ENCODE measurements at places on chromosomes 5 and 9.

- DNase-seq, result no peak
Measured at GRCh38 chr9:87567983-87568382, 70.3 kb downstream of the DAPK1 start.

DNA sequence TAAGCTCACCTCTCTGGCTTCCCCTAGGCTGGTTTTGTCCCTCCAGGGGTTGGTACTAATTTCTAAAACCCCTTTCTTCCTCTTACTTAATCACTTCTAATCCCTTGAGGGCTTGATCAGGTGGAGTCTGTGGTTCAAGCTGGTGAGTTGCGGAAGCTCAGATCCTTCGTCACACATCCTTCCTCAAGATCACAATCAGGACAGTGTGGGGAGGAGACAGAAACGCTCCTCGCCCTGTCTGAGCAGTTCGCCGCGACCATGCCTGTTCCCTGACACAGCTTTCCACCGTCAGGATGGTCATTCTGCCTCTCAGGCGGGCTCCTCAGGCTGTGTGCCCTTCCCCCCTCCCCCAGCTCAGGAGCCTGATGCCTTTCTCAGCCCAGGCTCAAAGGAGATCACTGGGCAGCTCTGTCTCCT lies 24.3 kb downstream of the CPLX2 start:
- no peak for DNase-seq

DNA sequence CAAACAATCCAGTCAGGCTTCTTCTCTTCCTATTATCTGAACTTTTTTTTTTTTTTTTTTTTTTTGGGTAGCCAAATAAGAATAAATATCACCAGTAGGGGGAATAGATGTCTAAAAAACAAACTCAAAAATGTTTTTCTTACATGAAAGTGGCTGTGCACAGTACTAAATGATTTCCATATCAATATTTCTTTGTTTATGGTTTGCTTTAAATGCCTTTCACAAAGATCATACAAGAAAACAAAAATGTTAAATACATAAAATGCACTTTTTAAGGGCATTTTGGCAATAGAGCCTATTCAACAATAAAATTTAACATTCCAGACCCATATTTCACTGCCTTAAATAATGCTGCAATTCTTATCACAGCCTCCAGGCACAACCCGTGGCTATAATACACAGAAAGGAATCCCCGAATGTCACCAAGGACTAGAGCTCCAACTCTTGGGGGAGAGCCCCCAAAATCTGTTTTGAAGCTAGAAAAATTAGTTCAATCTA lies 91.1 kb upstream of the TBCA start:
- DNase-seq, result no peak

DNA sequence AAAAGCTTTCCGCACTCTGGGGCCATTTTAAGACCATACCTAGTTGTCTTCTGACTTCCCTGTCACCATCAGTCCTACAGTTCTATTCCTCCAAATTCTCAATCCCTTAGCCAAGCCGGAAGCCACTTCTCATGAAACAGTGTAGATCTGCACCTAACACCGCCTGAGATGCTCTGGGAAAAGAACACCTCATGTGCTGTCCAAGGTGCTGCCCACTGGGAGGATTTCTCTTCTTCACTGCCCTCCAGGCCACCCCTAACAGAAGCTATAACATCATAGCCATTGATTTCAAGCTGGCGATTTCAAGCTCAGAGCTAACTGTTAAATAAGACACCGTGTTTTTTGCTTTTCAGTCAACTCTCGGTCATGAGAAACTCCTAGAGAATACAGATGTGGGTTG lies 559.3 kb downstream of the CCDC171 start:
- DNase-seq, result no peak

DNA sequence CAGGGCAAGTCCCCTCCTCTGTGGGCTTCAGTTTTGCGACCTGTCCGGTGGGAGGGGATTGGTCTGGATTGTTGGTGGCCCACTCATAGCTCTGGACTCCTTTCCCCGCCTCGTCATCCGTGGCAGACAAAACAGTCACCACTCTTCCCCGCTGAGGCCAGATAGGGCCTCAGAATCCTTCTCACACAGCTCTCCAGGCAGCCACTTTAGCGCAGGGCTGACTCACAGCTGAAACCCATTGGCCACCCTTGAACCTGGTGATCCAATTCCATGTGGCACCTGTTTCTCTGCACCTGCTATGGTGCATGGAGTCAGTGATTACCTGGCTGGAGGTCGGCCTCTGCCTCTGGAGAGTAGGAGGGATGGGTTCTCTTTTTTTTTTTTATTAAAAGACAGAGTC lies 15.8 kb upstream of the CACFD1 start:
- no peak for DNase-seq

DNA sequence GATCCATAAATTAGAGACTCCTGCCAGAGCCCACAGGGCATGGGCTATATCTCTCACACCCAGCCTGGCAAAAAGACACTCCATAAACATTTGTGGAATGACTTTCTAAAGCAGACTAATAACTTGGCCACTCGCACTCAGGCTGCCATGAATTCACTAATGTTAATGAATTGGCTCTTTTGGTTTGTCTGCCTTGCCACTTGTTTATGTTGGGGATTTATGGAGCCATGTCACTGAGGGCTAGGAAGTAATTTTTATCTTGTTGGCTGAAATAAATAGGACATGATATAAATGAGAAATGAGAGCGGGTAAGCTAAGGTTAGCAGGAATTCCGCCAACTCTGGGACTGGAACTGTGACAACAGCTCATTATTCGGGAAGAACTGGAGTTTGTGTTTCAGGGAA lies 55.2 kb downstream of the DROSHA start:
- DNase-seq, result no peak

DNA sequence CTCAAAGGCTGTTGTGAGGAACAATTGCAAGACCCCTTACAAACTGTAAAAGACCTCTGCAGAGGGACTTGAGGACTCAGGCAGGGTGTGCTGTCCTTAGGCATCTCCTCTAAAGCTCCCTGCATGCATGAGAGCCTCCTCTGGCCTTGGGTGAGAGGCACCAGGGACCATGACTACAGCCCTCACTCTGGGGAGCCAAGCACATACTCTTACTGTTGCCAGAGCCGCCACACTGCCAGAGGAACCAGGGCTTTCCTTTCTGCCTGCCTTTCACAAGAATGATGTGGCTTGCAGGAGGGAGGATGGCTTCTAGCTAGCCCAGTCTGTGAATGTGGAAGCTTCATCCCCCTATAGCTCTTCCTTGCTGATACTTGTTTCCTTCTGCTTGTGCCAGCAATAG lies 5.9 kb downstream of the IGFBPL1 start:
- DNase-seq, result no peak

- no peak for DNase-seq
Measured at GRCh38 chr5:108233617-108234155, 148.2 kb downstream of the FBXL17 start.

DNA sequence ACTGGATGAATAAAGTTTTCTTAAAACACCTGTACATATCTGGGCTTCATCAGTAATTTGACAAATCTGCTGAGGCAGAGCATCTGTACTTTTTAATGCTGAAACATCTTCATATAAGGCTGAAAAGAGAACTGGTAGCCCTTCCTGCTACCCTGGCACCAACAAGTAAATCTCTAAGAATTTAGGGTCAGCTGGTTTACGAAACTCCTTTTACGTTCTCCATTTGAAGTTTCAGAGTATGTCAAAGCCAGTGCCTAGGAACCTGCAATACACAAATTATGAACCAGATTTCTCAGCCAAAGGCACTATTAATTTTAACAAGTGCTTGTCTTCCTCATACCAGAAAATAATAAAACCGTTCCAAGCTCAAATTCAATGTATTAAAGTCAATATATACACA lies 3.8 kb downstream of the ZFAND5 start:
- no peak for DNase-seq

DNA sequence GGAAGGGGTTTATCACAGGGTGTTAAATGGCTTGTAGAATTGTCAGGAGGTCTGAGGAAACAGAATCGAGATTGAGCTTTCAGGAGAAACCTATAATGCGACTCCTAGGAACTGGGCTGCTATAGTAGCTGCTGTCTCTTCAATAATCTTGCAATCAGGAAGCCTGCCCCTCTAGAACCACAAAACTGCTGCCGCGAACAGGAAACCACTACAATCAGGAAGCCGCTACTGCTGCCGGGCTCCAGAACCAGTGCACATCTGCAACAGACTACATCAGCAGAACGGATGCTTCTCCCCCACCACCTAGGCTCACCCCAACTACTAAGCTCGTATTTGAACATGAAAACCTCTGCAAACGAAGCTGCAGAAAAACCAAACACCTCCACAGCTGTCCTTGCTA lies 31.6 kb downstream of the TNFSF8 start:
- DNase-seq, result no peak

- DNase-seq, result no peak
Measured at GRCh38 chr5:73218552-73219171, 45.7 kb downstream of the TMEM174 start.

DNA sequence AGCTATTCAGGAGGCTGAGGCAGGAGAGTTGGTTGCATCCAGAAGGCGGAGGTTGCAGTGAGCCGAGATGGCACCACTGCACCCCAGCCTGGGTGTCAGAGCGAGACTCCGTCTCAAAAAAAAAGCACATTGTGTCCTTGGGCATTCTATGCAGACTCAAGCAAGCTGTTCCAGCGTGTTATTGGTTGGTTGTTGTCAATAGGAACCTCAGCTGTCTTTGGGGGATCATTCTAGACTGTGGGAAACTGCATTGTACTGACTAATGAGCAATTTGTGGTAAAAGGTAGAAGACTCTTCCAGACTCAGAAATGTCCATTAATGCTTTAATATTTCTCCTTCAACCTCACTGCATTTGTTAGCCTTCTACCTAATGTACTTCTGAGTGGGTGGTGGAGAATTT lies 379.5 kb upstream of the GRAMD2B start:
- no peak for DNase-seq

DNA sequence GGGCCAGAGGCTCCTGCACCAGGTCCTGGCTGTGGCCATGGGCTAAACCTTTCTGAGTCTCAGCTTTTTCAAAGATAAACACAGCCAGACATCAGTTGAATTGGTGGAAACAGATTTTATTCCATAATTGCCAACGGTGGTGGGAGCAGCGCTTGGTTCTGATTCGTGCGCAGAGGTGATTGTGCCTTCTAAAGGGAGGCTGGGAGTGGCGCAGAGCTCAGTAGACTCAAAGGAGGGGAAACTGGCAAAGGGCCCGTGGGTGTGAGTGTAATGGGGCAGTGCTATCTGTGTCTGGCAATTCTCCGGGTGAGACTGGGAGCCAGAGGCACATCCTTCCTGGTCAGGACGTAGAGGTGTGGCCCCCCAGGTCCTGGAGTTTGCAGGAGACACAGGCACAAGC lies 169.4 kb upstream of the PPP1R26 start:
- DNase-seq, result peak; percentile 17

- no peak for DNase-seq
Measured at GRCh38 chr5:147180751-147181150, 54.1 kb upstream of the STK32A start.

DNA sequence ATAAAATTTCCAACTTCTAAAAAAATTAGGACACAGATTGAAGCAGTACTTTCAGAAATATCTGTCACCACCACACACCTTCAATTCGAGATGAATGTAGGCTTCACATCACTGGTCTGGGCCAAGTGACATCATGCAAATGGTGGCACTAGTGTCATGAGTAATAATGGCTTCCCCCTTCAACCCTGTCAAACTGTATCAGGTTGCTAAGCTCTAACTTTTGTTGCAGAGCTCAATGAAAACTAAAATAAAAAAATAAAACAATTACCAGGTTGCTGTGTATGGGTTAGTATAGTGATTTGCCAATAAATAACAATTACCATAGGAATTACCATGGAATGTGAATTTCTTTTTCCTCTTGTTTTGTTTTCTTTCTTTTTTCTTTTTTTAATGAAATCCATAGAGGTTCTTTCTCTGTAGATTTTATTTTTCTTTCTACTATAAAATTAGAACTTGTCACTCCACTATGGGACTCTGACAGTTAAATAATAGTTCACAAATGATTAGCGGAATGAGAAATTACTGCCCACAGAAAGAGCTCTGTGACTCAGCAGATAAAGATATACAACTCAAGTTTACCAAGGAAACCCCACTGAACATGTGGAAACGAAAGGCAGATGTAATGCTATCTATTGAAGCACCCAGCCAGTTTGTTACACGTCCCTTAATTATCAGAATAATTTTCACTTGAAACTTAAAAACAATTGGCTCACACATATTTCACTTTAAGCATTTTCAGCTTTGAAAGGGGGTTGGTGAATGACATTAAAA lies 783.8 kb upstream of the WWC1 start:
- DNase-seq, result no peak

DNA sequence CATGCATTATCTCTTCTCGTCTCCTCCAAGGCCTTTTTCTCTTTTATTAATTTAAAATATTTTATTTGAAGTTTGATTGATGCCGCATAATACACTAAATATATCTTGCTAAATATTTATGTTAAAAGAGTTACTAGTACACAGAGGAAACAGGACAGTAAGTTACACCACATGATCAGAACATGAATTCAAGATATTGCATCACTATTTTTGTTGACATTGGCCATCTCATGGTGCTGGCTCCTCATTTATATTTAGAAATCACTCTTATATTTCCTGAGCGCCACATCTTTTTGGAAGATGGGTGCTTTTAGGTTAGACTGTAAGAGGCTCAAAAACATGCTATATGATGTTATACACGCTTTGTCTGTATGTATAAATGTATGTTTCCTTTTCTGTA lies 23.0 kb downstream of the SPEF2 start:
- DNase-seq, result no peak

- no peak for DNase-seq
Measured at GRCh38 chr5:178797101-178797521, 62.6 kb upstream of the ZNF354B start.

- DNase-seq, result no peak
Measured at GRCh38 chr5:167851416-167851815, 440.0 kb upstream of the WWC1 start.

DNA sequence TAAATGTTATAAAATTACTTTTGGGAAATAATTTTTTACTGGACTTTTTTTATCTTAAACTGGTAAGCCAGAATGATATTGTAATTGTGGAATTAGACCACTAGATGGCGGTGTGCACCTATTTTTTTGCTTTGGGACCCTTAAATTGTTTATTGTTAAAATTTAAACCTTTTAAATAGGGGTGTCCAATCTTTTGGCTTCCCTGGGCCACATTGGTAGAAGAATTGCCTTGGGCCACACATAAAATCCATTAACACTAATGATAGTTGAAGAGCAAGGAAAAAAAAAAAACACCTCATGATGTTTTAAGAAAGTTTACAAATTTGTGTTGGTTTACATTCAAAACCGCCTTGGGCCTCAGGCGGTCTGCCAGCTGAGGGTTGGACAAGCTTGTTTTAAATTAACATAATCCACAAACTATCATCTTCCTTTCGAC lies 28.4 kb upstream of the GADD45G start:
- no peak for DNase-seq

GRCh38 chr9:121915304-121915625 lies 177.8 kb downstream of the TTLL11 start:
- DNase-seq, result no peak

DNA sequence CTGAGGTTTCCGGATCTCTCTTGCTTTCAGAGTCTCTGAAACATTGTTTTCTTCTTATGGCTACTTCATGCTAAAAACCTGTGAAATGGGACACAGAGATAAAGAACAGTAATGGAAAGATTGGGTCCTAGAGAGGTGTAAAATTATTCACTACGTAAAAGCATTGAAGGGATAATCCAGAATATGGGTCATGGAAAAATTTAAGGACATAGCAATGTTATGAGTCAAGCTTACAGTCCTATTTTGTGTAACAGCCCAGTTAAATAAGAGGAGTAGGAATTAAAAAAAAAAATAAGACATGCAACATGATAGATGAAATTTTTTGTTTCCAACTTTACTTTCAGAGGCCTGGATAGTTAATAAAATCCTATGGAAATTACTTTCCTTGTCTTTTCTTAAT lies 61.9 kb upstream of the ELL2 start:
- no peak for DNase-seq
